ENCODE measurements at places on chromosomes 1 and 21. TPM values are rescaled to one million over a fixed set of nuclear protein-coding genes. Genes with fewer than 3 reads are reported as not detected.

ANKRD35 gene
- 1.3 TPM for total RNA-seq

CRYAA gene
- total RNA-seq = not detected

GBP6 gene
- not detected for total RNA-seq

HSPA6 gene
- not detected for total RNA-seq

CATSPERE gene
- total RNA-seq = 0.05 TPM

RHBDL2 gene
- 0.87 TPM for total RNA-seq

NBPF20 gene
- 1.5 TPM for total RNA-seq

AIRE gene
- total RNA-seq = not detected

OR2T33 gene
- not detected for total RNA-seq

CLCA2 gene
- total RNA-seq = not detected

CLDN17 gene
- total RNA-seq = not detected

SLC30A10 gene
- not detected for total RNA-seq

LCE3E gene
- total RNA-seq = not detected

ADAMTS5 gene
- total RNA-seq = 0.05 TPM

FMN2 gene
- total RNA-seq = not detected

SHE gene
- 39.5 TPM for total RNA-seq

KRTAP26-1 gene
- not detected for total RNA-seq

AZIN2 gene
- 1.9 TPM for total RNA-seq

NCAM2 gene
- 0.05 TPM for total RNA-seq

TTC34 gene
- total RNA-seq = 0.13 TPM

KCNJ9 gene
- total RNA-seq = not detected

MT1HL1 gene
- total RNA-seq = not detected

AMY1C gene
- not detected for total RNA-seq

Data from mammary microvascular endothelial cell (primary cell).